EH (cell line): ENCODE measurements at places on chromosomes 2 and 18.

GRCh38 chr18:63366213-63367052 is 573 bp downstream of the KDSR start:
- peak; percentile 80 for DNase-seq

- peak; percentile 53 for DNase-seq
Observed at GRCh38 chr2:200592406-200593075, 6.7 kb downstream of the AOX1 start.

- DNase-seq, result no peak
Observed at GRCh38 chr2:4357121-4357520, 653.7 kb downstream of the DCDC2C start.

DNA sequence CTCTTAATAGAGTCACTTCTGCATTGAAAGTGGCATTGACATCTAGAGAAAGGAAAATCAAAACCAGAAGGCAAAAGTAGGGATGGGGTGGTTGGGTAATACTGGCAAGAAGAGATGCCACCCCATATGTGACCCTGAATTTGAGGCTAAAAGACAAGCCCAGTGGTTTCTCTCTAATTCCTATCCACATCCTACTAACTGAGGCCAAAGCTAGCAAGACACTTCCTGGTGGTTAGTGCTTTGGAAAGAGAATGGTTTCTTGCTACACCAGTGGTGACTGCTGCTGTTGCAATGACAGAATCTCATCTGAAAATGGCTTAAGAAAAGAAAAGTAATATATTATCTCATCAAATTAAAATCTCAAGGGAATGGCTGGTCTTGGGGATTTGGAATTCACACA is 640.6 kb downstream of the EPHA4 start:
- DNase-seq, result no peak

GRCh38 chr18:59921384-59921891 is 21.6 kb downstream of the PMAIP1 start:
- no peak for DNase-seq

DNA sequence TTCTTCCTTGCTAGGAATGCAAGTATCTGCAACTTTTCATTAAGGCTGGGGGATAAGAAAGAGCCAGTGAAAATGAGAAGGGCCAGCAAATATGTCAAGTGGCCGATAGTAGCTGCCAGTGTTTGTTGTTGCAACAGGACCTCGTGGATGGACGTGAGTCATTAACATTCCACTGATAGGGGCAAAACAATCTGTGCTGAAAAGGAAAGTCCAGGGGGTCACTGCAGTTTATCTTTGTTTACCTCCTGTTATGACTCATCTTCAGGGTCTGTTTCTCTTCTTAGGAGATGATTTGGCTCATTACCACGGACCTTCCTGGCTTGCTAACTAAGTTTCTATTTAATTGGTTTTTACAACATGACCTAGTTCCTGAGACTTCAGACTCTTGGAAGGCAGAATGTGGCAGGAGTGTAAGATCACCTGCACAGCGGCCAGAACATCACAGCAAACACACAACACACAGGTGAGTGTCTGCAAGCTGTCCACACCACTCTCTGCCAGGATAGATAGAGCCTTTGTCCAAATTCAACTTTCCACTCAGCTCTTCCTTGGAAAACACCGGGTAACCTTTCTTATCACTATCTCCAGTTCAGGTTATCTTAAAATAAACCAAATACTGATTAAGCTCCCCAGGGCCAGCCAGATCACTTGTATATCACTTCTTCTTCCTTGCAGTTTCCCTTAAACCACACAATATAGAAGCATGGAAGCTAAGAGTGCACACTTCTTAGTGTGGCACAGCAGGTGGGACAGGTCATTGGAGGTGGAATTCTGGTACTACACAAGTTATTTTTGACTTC is 157.5 kb upstream of the LMAN1 start:
- peak; percentile 92 for DNase-seq

GRCh38 chr2:227214622-227215041 is 50.2 kb downstream of the COL4A3 start:
- peak; percentile 8 for DNase-seq

DNA sequence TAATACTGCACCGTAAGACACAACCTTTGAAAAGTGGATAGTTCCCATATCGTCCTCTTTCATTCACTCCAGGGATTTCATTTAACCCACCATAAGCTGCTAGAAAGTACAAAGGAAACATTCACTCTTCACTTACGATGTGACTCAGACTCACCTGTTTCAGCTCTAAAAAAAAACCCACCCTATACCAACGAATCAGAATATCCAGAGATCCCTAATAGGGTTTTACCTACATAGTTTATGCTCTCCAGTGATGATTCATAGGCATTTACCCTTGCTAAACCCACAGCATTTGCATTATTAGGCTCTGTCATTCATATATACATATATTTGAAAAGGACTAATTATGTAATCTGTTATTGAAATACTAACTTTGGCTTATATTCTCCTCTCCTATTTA is 60.2 kb downstream of the PRPF40A start:
- DNase-seq, result no peak

- DNase-seq, result no peak
Observed at GRCh38 chr18:58124475-58124874, 80.4 kb downstream of the NEDD4L start.

GRCh38 chr2:204282525-204282924 is 262.8 kb upstream of the PARD3B start:
- DNase-seq, result no peak

DNA sequence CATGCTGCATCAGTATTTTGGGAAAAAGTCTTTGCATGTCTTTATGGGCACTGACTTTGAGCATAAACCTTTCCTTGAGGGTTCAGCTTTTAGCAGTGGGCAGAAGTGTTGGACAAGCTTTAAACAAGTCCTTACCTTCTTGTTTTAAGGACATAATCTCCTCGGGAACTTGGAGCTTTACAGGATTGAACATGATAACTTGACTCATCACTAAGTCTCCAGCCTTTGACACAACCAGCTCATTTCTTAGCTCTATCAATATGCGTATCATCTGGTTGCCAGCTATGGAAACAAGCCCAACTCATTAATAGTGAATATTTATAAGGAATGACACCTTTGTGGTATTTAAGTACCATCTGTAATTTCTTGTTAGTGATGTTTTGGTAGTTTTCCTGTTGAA is 21.0 kb upstream of the RAB27B start:
- DNase-seq, result no peak

- peak; percentile 63 for DNase-seq
Observed at GRCh38 chr2:179981085-179981484, 26.0 kb downstream of the CWC22 start.

DNA sequence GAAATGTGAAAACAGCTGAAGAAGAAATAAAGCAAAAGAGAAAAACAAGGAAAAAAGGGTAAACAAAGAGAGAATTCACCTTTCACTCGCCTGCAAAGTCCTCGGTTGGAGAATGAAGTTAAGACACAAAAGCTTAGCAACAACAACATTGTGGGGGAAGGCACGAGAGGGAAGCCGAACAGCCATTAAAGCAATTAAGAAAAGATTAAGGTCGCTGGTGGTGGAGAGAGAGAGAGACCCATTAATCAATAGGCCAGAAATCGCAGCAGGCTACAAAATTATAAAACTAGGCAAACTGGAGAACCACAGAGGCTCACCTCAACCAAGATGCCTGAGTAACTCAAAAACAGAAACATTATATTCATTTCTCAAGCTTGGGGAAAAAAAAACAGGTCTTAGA is 120.0 kb upstream of the SIX3 start:
- DNase-seq, result no peak

- no peak for DNase-seq
Observed at GRCh38 chr18:75249175-75249518, 38.5 kb downstream of the TSHZ1 start.
